ENCODE measurements at places on chromosomes 5 and 9.
A peak's percentile ranks its signal among the peaks of the same experiment; 100 is the strongest.

- DNase-seq = no peak
These were observed 14.8 kb upstream of the MEF2C start for GRCh38 chr5:88897748-88898147.

- DNase-seq = peak; percentile 75
These were observed 74.5 kb downstream of the ADAMTS2 start for GRCh38 chr5:179270581-179271427.

DNA sequence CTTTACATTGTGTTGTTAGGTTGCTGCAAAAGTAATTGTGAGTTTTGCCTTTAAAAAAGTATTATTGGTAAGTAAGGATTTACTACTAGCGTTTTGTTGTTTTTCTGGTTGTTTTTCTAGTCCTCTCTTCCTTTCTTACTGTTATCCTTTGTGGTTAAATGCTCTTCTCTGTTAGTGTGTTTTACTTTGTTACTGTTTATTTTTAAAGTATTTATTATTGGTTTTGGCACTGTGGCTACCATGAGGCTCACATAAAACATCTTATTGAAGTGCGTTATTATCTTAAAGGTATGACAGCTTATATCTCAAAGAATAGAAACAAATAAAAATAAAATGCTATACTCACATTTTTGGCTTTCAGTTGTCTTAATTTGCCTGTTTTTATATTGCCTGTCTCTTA lies 17.6 kb downstream of the DMXL1 start:
- DNase-seq = no peak

DNA sequence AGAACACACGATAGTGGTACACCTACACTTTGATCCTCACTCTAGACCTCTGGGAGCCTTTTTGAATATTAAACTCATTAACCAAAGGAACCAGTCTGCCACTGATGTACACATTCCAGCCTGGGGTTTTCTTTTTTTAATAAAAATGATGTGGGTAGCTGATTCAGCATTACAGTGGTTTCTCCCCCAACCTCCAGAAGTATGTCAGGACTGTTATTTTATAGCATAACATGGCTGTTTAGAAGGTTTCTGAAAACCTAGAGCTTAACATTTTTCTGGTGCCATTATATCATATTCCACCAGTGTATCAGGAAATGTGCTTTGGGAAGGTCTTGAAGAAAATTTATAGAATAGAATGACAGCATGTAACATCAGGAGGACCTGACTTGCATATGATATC lies 540.9 kb upstream of the WWC1 start:
- peak; percentile 77 for DNase-seq

GRCh38 chr5:124706729-124707361 lies 39.6 kb downstream of the ZNF608 start:
- DNase-seq = peak; percentile 91

- no peak for DNase-seq
These were observed 42.7 kb upstream of the NCS1 start for GRCh38 chr9:130129432-130130061.

- no peak for DNase-seq
These were observed 27.7 kb upstream of the PAX5 start for GRCh38 chr9:37061768-37062167.

- no peak for DNase-seq
These were observed 70.8 kb upstream of the TGFBR1 start for GRCh38 chr9:99034149-99034548.

DNA sequence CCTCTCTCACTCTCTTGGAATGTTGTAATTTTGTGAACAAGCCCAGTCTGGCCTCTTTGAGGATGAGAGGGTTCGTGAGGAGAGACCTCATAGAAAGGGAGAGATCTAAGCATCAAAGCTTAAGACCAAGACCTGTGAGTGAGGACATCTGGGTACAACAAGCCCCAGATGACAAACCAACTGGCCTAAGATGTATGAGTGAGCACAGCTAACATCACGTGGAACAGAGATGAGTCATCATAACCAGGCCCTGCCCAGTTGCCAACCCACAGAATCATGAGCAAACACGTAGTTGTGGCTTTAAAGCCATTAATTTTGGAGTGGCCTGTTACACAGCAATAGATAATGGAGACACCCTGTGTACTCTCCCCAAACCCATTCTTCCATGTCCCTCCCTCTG lies 439.1 kb upstream of the KIF2A start:
- DNase-seq = peak; percentile 53

GRCh38 chr9:113355040-113355596 lies 5.8 kb downstream of the BSPRY start:
- DNase-seq = no peak

GRCh38 chr9:115416299-115416698 lies 298.3 kb upstream of the TNC start:
- no peak for DNase-seq

DNA sequence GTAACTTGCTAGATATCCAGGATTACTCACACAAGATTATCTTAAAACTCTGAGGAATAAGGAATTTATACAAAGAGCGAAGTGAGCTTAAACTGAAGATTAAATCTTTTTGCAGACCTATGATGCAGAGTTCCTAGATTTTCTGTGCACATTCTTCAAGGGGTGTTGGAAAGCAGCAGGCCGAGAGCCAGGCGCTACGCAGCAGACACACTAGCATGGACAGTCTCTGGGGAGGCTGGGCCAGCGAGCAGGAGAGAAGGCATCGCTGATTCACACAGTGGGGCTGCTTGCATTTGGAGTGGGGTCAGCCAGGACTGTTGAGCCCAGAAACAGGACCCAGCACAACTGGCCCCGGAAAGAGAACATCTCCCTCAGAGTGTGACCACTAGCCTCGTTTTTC lies 136.3 kb downstream of the ADAMTS16 start:
- no peak for DNase-seq

- DNase-seq = no peak
These were observed 219.1 kb upstream of the PCSK5 start for GRCh38 chr9:75671354-75671753.

- peak; percentile 61 for DNase-seq
These were observed 221.3 kb downstream of the PIK3R1 start for GRCh38 chr5:68436686-68437520.

Measured in fibroblast of upper back skin (primary cell).